ENCODE measurements at places on chromosomes 13 and 19. TPM values are rescaled to one million over a fixed set of nuclear protein-coding genes. Genes with fewer than 3 reads are reported as not detected.

The ZNF723 gene
- total RNA-seq, result not detected

DNA sequence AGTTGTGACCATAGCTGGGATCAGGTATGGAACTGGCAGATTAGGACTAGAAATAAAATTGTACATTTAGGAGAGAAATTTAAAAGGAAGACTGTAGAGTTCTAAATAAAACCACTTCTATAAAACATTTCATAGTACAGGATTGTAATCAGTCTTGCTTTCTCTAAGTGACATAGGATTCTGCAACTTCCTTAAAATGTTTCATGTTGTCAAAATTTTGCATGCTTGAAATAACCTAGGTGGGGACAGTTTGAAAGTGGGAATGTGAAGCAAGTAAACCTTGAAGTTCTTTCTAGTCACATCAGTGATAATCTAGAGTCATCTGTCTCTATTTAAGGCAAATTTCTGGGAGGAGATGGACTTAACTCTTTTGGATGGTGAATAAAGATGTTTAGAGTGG is 6.7 kb downstream of the TM9SF2 start:
- DNase-seq, result no peak

GRCh38 chr19:44002212-44002565 is 568 bp upstream of the ZNF230 start:
- DNase-seq, result no peak

- DNase-seq, result no peak
Measured at GRCh38 chr13:31301119-31301518, 101.3 kb downstream of the B3GLCT start.

DNA sequence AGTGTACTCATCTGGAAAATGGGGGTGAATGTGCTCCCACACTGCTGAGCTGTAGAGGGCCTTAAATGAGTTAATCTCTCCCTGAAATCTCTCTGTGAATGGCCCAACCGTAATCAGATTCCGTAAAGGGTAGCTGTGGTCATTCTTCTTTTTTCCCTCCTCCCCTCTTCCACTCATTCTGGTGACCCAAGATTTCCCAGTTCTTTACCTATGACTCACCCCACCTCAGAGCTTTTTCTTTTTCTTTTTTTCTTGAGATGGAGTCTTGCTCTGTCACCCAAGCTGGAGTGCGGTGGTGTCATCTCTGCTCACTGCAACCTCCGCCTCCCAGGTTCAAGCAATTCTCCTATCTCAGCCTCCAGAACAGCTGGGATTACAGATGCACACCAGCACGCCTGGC is 33.3 kb upstream of the MUC16 start:
- no peak for DNase-seq
